ENCODE measurements at places on chromosomes 16 and 17.

DNA sequence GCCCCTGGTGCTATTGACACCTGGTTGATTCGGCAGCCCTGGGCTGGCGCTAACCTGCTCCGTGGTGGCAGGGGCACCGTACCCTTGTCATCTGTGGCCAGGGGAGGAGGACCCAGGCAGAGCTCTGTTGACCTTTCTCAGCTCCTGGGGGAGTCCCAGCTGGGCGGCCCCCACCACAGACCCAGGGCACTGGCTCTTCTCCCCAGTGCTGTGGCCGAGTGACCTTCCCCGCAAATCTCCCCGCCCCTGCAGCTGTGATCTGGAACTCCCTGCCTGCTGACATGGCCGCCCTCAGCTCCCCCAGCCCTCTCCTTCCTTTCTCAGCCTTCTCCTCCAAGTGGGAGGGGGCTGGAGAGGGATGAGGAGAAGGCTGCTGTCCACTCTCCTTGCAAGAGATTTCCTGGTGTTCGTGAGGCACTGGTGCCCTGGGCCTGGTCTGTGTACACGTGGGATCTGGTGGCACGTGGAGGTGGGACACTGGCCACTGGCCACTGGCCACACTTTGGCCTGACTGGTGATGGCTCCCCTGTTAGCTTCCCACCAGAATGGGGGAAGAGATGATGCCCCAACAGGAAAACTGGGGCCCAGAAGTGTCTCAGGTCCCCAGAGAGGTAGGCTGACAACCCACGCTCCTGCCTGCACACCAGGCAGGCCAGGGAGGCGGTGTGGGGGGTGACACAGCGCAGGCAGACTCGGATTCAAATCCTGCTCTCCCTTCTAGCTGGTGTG lies 8.2 kb downstream of the FMNL1 start:
- no peak for DNase-seq

DNA sequence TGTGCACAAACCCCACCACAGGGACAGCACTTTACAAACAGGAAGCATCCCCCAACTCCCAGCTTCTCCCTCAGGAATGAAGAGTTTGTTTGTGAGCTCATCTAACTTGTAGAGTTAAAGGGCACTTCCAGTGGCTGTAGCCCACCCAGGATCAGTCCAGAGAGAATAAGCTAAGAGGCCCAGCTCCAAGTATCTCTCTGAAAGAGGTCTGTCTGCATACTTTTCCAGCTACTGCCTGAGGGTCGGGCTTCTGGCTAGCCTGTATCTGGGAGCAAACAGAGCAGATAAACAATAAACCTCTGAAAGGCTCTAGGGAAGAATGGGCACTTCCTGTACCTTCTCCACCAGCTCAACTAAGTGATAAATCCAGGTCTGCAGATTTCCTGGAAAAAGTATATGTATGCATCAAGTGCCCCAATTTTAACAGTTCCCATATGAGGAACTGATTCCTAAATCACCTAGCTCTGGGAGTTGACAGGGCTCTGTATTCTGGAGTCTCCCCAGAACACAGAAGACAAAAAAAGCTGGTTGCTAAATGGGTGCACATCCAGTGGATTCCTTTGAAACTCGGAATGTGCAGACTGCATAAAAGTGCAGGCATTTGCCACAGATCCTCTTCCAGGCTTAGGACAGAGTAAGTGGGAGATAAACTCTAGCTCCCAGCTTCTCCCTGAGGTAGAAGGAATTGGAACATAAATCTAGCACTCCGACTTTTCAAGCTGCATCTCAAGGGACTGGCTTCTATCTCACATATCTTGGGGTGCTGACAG lies 37.1 kb upstream of the MYLK3 start:
- DNase-seq = no peak

DNA sequence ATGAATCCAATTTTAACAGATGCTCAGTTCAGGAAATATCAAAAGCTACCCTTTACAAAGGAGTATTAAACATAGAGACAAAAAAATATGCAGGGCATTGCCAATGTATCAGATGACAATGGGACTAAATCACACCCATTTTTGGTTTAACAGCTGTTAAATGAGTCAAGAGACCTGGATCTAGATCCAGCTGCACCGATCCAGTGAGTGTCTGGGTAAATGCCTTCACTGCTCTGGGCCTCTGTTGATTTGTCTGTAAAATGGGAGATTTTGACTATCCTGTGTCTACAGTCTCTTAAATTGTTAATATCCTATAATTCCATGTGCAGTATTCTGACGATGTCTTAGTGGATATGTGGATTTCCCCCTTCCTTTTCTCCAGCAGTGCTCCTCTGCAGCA lies 16.4 kb downstream of the KRT23 start:
- no peak for DNase-seq

DNA sequence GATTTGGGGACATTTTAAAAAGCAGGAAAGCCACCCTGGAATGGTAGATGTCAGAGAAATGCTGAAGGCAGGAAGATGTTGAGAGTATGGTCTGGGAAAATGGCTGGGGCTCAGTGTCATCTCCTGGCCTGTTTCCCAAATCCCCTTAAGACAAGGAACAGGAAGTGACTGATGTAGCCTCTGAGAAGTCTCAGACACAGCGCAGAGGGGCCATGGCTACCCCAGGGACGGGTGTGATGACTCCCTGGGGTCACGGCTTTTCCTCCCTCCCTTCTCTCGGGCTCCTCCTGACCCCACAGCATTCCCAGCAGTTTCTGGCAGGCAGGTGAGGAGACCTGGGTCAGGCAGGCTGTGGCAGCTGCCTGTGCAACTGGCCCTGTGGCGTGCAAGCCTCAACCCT lies 45.4 kb downstream of the RAP1GAP2 start:
- peak; percentile 13 for DNase-seq

DNA sequence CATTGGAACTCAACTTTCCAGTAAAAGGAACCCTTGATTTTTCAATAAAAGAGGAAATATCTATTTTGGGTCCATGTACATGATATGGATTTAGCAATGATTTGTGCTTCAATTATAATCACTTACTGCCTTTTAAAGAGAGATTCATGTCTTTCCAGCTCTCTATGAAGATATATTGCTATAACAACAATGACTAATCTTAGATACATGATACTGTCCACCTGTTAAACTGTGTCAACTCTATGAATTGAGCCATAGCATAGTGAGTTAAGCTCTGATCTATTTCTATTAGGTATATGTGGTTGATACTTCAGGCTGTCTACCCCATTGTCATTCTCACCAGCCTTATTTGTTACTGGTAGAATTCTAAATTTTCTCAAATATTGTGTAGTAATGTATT lies 15.0 kb upstream of the MPHOSPH6 start:
- no peak for DNase-seq

DNA sequence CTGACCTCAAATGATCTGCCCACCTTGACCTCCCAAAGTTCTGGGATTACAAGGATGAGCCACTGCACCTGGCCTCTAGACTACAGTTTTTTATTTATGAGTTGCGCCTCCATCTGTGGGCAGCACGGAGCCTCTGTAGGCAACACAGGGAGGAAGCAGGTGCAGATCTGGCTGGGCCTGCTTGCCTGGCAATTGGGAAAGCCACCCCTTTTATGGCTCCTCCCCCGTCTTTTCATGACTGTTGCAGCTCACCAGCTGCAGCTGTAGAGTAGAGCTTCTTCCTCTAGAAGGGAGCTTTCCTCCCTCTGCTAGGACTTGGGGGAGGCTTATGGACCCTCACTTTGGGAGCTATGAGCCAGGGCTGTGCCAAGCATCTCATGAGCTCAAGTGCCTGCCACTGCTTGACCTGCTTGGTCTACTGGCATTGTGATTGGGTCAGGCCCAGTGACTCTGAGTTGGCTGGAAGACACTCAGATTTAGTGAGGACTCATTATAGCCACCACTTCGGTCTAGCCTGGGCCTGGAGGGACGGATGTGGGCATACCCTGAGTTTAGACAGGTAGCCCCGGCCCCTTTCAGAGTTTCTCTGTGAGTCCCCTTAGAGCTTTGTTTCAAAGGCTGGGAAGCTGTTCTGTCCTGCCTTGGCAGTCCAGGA lies 6.9 kb upstream of the SLC7A6 start:
- peak; percentile 37 for DNase-seq

- DNase-seq = peak; percentile 25
Measured at GRCh38 chr17:9802294-9802693, 10.9 kb upstream of the DHRS7C start.

- DNase-seq = no peak
Measured at GRCh38 chr17:1648173-1648962, 1.3 kb downstream of the RILP start.

DNA sequence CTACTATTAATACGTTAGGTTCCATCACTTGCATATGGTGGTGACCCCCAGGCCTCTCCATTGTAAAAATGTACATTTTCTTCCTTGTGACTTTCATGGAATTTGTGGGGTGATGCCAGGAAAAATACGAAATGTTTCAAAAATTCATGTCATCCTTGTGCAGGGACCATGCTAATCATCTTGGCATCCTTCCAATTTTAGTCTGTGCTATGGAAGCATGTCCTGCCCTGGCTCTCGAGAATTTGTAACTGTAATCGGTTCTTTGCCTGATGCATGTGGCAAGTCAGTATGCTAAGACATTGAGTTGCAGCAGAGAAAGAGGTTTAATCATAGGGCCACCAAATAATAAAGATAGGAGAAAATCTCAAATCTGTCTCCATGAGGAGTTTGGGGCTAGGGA lies 14.3 kb upstream of the GINS3 start:
- DNase-seq = peak; percentile 33

- peak; percentile 81 for DNase-seq
Measured at GRCh38 chr16:11379420-11379819, 34.2 kb downstream of the RMI2 start.

DNA sequence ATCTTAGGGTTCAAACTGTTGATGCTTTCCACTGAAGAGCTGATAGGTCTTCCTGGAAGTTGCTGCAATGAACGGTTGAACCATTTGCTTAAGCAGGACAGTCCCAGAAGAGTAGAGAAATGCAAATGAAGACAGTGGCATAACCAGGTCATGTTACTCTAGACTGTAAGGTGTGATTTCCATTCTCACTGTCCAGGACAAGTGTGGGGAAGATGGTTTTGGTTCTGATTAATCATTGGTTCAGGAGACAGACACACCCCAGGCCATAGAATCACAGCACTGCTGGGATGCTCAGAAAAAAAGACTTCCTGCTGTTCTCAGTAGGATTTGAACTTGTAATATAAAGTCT lies 34.8 kb upstream of the XYLT2 start:
- DNase-seq = no peak

- DNase-seq = no peak
Measured at GRCh38 chr16:25148568-25149215, 37.1 kb downstream of the LCMT1 start.

DNA sequence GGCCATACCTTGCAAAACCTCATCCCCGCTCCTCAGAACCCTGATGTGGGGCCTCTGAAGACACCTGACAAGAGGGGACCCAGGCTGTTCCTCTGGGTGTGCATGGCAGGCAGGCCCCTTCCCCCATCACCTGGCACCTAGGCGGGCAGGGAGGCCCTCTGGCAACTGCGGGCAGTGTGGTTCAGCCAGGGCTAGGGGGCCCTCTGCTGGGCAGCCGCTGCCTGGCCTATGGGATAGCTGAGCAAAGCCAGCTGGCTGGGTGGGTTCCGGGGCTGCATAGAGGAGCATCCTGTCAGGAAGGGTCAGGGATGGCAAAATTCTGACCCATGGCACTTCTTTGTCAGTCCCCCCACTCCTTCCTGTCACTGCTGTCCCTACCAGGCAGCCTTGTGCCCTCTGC lies 228.7 kb upstream of the ASIC2 start:
- DNase-seq = peak; percentile 26

DNA sequence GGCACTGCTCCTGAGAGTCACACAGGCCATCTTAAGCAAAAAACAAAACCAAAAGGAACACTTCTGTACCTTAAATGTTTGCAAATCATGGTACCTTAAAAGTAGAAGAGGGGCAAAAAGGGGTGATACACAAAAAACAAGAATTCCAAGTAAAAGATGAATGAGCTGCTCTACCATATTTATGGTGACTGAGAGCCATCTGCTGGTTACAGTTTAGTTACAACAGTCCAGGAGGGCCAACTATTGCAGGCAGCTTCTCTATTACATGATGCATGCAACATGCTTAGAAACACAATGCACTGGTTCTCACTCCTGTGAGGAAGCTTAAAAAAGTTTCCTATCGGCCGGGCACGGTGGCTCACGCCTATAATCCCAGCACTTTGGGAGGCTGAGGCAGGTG lies 53.5 kb downstream of the STX8 start:
- DNase-seq = peak; percentile 60

GRCh38 chr17:63370696-63371095 lies 75.4 kb downstream of the CYB561 start:
- no peak for DNase-seq

- no peak for DNase-seq
Measured at GRCh38 chr17:58331815-58332777, 3.5 kb upstream of the TSPOAP1 start.

- DNase-seq = peak; percentile 10
Measured at GRCh38 chr17:60231691-60232090, 81.9 kb downstream of the CA4 start.

- no peak for DNase-seq
Measured at GRCh38 chr16:75565640-75566039, 539 bp upstream of the GABARAPL2 start.

- DNase-seq = no peak
Measured at GRCh38 chr17:74831444-74832146, 28.1 kb downstream of the GRIN2C start.

DNA sequence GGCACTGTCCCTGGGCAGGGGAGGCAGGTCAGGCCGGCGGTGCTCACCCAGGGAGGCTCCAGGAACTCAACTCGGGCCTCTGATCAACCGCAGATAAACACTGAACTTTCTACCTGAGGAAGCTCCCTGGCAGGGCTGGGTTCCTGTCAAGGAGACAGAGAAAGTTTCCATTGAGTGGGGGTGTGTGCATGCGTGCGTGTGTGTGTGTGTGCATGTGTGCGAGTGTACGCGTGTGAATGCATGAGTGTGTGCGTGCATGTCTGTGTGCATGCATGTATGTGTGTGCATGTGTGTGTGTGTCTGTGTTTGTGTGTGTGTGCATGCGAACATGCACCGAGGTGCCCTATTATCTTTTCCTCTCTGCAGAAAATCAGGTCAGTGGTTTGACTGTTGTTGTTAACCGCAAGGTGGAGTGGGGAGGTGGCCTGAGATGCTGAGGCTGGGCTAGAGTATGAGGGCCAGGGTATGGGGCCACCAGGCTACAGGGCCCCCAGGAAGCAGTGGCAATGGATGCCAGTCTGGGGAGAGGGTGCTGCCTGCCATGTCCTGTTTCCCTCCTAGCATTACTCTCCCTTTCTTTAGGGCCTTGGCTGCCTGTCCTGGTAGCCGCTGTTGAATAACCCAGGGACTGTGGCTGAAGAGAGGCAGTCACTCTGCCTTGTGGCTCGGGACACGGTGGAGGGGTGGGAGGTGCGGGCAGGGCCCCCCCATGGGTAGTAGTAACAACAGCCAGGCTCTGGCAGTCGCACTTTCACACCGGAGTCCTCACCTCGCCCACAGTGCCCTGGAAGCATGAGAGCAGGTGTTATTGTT lies 24.0 kb downstream of the CCR7 start:
- DNase-seq = no peak

GRCh38 chr16:17328932-17329331 lies 141.8 kb downstream of the XYLT1 start:
- no peak for DNase-seq

GRCh38 chr17:57484081-57484666 lies 227.9 kb downstream of the MSI2 start:
- DNase-seq = peak; percentile 9
